ENCODE measurements at places on chromosomes 12 and 14.

DNA sequence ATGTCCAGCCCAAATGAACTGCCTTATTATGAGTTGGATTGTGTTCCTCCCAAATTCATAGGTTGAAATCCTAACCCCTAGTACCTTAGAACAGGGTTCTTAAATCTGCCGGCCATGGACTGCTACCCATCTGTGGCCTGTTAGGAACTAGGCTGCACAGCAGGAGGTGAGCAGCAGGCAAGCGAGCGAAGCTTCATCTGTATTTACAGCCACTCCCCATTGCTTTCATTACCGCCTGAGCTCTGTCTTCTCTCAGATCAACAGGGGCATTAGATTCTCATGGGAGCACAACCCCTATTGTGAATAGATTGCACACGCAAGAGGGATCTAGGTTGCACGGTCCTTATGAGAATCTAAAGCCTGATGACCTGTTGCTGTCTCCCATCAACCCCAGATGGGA lies 9.8 kb upstream of the EML5 start:
- no peak for DNase-seq

- DNase-seq: no peak
Measured at GRCh38 chr14:54864526-54864925, 38.1 kb downstream of the GCH1 start.

- no peak for DNase-seq
Measured at GRCh38 chr14:39568809-39569538, 136.7 kb upstream of the FBXO33 start.

DNA sequence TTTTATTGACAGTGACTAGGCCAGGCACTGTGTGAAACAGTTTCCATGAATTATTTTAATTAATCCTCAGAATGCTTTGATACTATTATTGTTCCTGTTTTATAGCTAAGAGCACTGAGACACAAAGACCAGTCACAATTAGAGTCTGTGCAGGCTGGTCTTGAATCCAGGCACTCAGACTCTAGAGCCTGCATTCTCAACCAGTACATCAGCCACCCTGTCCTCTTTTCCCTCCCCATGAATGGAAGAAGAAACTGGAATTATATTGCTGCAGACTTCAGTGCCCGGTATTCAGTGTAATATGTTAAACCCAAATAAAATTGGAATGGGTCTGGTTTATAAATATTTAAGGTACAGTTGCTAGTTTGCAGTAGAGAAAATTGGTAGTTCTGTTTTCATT lies 303.0 kb upstream of the RGS6 start:
- no peak for DNase-seq

DNA sequence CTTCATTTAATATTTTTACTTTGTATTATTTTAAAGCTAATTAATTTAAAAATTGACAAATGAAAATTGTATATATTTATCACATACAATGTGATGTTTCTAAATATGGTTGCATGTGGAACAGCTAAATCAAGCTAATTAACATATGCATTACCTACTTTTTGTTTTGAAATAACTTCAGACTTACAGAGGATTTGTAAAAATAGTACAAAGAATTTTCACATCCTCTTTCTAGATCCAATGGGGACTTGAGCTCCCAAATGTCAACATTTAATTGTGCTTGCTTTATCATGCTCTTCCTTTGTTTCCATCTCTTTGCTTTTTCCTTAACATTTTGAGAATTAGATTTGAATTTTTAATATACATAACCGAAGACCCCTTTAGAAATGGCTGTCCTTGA lies 6.6 kb downstream of the DCD start:
- no peak for DNase-seq

DNA sequence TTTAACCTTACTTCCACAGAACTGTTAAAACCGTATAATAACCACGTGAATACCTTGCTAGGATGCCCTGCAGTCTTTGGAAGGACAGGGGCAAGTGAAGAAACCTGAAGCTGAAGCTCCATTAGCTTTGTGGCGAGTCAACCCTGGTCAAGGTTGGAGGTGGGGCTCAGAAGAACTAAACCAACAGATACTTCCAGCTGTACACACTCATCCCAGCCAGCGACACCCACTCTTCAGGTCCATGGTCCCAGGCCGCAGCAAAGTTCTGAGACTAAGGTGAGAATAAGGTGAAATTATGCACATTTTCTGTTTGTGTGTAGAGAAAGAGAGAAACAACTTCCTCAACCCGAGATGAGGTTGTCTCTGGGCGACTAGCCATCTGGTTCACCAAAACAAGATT lies 77.6 kb downstream of the NTF3 start:
- DNase-seq: no peak

DNA sequence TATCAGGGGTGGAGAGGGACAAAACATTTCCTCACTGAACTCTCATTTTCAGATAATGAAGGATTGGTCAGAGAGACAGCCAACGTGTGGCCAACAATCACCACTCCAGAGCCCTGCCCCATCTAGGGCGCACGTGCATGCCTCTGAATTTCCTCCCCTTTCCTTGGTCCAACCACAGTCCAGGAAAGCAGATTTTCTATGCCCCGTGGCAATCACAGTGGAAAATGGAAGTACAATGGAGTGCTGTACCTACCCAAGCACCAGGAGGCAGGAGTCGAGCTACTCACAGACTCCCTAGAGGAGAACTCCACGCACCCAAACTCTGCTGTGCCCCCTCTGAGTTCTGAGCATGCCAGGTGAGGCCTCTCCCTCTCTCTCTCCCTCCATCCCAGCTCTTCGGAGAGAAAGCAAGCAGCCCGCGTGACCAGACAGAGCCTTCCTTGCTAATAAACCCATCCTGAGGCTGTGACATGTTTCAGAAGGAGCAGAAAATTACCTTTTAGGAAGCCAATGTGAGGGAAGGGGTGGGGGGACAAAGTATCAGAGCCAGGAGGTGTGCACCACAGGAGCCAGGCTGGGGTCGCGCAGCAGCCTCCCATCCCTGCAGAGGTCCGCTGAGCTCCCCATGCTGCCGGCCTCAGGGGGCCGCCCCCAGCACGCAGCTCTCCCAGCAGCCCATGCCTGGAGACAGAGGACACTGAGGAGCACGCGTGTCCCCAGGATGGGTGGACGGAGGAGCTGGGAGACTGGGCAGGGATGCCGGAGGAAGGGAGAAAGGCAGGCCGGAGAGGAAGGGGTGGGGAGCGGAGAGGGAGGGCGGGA lies 73.4 kb downstream of the PITPNM2 start:
- no peak for DNase-seq

DNA sequence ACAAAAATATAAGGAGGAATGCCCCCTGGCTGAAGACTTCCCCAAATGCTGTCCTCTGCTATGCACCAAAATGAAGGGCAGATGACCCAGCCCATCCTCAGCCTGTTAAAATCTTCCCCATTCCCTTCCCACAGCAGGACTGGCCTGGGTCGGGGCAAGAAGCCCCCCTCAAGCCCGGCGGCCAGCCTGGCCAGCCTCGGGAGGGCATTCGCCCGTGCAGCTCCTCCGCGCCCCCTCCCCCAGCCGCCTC lies 413 bp downstream of the RARG start:
- no peak for DNase-seq

DNA sequence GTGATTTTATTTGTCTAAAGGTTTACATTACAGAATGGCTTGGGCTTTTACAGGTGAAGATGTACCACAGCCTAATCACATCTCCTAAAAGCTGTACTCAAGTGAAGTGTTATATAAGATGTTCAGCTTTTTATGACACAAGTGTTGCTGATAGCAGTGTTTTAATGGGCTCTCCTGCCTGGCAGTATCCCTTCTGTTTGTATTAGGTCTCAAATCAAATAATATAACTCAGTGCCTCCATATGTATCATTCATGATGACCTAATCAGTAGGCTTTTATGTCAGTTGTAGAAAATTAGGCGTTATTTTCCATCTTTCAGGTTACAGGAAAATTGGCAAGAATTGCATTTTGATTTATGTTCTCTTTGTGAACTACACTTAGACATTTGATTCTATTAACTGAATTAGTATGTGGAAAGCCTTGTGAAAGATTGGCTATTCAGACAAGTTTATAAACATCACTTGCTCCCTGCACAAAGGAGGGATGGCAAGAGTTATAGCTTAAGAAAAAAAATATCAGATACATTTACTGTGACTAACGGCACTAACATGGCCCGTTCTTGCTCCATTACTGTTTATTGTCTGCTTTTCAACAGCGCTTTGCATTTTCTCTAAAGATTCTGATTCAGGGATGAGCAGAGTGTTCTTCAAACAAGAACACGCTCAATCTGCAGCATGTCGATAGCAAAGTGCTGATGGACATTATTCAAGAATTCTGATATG lies 143.7 kb upstream of the DIO2 start:
- DNase-seq: peak; percentile 95

Data from NCI-H1417 (cell line).